ENCODE measurements at places on chromosomes 3 and 15.

- DNase-seq = no peak
These were observed 304.6 kb downstream of the NAALADL2 start for GRCh38 chr3:175163686-175164085.

GRCh38 chr3:9422712-9423424 lies 25.5 kb downstream of the SETD5 start:
- no peak for DNase-seq

GRCh38 chr3:122772827-122773226 lies 20.8 kb downstream of the HSPBAP1 start:
- DNase-seq = no peak

- no peak for DNase-seq
These were observed 6.5 kb downstream of the RRP9 start for GRCh38 chr3:51934991-51935885.

GRCh38 chr15:29822684-29823459 lies 604 bp upstream of the TJP1 start:
- DNase-seq = no peak

GRCh38 chr3:43406643-43407023 lies 120.3 kb downstream of the SNRK start:
- no peak for DNase-seq

- no peak for DNase-seq
These were observed 16.5 kb downstream of the SEMA3G start for GRCh38 chr3:52428151-52429005.

DNA sequence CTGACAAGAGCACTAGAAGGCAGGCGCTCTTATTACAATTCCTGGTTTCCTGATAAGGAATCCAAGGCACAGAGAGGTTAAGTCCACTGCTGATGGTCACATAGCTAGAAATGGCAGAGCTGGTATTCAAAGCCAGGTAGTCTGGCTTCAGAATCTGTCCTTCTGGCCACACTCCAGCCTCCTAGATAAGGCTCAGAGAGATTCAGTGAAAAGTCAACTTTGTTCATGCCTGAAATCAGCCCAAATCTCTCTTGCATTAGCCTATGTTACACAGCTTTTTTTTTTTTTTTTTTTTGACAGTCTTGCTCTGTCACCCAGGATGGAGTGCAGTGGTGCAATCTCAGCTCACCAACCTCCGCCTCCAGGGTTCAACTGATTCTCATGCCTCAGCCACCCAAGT lies 21.1 kb upstream of the CMTM8 start:
- no peak for DNase-seq

DNA sequence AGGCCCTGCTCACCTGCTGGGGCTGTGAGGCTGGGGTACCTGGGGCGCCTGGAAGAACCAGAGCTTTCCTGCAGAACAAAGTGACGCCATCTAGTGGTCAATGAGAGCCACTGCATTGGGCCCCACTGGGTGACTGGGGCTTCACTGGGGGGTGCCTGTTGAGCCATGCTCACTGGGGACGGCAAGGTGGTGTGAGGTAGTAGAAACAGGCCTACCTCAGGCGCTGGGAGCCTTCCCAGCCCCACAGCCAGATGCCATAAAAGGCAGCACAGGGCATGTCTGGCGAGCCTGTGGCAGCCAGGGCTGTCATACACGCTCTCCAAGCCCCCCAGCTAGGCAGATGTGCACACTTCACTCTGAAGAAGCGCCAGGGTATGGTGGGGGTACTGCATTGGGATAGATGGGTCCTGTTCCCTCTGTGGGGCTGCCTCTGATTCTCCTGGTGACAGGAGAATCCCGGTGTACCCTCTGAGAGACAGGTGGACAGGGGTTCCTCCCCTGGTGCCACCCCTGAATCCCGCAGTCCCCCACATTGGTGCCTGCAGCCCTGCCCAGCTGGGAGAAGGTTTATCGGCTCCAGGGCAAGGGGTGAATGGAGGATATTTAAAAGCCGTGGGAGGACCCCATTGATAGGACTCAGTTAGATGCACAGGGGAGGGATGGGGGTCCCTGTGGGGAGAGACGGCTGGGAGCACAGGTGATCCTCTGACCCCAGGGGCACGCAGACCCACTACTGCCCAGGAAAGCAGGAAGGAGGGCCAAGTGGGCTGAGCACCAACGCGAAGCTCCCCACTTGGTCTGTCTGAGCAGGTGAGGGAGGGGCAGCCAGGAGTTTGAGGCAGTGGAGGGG lies 178.8 kb downstream of the NSMCE3 start:
- no peak for DNase-seq

- no peak for DNase-seq
These were observed 58.4 kb upstream of the ATP2C1 start for GRCh38 chr3:130835483-130835882.

DNA sequence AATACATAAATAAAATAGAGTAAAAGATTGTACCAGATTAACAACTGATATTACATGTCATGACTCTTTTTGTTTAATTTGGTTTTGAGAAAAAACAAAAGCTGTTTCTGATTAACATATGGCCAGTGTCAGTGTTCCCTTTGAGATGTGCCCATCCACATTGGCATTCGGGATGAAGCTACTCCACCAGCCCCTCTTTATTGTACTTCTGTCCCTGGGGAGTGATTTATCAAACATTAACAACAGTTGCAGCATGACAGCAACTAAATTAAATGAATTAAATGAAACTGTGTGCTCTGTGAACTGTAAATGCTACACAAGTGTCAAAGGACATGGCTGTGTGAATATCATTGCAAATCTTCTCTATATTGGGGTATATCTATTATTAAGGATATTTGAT lies 25.9 kb upstream of the MTMR10 start:
- DNase-seq = no peak

DNA sequence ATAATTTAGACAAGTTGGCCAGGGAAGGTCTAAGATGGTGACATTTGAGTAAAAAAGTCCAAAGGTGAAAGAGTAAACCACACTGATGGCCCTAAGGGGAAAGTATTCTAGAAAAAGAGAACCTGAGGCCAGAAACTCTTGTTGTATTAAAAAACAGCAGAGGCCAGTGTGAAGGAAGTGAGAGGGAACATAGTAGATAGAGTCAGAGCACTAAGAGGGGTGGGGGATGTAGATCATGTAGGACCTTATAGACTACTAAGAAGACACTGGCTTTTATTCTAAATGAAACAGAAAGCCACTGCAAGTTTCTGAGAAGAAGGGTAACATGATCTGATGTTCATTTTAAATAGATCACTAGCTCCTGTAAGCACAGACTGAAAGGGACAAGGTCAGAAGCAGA lies 14.5 kb downstream of the POLQ start:
- no peak for DNase-seq

GRCh38 chr15:82030176-82030575 lies 15.6 kb downstream of the MEX3B start:
- DNase-seq = no peak

DNA sequence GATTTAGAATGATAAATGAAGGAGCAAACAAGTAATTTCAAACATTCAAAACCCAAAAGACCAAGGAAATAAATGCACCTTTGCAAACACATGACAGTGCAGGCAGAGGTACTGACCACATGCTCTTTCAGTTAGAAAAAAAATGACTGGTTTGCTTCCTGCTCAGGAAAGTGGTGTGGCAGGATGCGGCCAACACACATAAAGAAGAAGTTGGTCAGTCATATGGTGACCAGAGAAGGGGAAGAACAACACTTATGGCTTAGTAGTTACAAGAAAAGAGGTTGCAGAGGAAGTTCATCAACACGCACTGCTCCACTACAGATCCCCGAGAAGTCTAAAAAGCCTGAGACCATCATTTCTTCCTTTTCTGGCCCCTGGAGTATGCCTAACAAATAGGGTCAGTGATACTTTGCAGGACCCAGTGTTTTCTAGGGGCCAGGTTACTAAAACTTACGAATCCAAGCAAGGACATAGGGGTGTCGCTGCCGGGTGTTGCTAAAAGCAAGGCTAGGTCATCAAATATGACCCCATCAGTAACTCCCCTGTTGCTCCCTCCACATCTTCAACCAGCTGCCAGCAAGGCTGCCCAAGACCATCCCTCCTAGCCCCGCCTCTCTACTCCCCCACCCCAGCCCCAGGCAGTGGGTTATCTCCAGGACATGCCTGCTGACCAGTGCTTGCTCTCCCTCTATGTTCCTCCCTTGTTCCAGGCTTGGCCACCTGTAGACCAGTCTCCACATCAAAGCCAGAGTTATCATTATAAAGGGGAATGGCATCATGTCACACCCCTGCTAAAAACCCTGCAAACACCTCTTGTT lies 11.2 kb downstream of the ATP8B4 start:
- no peak for DNase-seq

DNA sequence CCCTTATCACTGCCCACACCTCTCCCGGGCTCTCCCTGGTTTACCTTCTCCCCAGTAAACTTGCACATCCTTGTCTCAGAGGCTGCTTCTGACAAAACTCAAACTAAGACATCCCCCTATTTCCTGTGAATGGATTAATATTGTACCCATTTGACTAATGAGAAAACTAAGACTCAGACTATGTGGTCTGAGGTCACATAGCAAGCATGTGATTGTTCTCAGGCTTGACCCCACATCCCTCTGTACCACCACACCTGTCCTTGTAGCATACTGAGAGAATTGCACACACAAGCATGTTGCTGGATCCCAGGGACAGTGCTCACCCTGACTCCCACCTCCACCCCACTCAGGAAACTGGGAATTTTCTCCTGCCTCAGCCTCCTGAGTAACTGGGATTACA lies 90.7 kb upstream of the HES1 start:
- no peak for DNase-seq

DNA sequence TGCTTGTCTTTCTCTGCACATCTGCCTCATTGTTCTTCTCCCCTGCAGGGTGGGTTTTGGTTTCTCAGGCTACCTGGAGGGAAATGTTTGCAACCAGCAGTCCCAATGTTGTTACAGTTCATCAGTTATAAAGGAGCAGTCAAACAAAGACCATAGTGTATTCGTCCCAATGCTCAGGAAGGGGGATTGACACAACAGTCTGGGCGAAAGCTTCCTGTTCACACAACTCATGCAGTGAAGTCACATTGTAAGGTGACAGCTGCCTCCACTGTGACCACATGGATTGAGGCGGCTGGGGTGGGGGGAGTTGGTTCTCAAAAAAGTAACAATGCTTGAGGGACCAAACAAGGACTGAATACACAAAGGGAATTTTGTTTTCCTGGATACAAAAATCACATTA lies 28.8 kb upstream of the TF start:
- no peak for DNase-seq

- DNase-seq = no peak
These were observed 32.1 kb downstream of the TFDP2 start for GRCh38 chr3:142117056-142117851.

GRCh38 chr3:117045143-117045542 lies 335.6 kb downstream of the TUSC7 start:
- no peak for DNase-seq

- DNase-seq = no peak
These were observed 7.4 kb downstream of the ARRDC4 start for GRCh38 chr15:97967881-97968280.

DNA sequence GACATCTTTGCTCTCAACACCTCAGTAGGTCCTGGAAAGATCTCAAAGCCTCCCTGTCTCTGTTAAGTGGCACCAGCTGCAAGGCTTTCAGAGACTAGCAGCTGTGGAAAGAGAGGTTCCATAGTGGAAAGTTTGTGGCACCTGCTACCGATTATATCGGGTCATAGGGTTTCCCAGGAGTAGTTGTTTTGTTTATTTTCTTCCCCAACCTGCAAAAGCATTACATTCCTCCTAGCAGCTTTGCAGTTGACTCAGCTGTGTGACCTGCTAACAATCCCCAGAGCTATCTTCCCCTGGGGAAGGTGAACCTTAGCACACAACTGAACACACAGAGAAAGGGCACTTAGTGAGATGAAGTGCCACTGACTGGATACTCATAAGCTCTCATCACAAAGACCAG lies 598.9 kb upstream of the GRM7 start:
- DNase-seq = no peak

DNA sequence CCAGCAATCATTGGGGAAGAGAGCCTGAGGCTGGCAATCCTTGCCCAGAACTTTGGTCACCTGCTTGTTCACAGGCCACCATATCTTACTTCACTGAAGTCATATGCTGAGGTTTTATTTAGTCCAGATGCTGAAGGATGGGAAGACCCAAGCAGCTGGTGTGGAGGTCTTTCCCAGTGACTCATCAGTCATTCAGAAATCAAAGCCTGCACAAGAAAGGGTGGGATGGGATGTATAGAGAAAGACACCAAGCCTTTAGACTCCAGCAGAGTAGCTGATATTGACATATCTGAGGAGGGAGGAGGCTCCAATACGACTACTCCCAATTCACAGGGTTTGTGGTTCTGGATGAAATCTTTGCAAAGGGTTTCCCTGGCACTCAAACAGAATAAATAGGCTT lies 13.0 kb upstream of the PHLDB2 start:
- no peak for DNase-seq

DNA sequence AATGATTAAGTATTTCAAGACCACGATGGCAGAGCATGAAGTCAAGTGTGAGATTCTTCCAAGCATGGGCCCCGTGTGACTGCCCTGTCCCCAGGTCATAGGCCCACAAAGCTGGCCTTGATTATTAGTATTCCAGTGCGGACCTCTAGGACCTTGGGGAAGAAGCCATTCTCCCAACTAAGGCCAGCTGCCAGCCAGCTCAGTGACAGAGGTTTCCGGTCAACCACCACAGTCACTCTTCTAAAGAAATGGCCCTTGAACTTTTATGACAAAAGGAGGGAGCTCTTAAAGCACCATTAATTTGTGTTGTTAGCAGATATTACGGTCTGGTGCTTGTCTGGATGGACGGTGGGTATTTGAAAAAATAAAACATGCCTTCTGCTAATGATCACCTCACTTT lies 28.0 kb downstream of the FAM3D start:
- no peak for DNase-seq

- no peak for DNase-seq
These were observed 107.0 kb downstream of the IQSEC1 start for GRCh38 chr3:12965999-12966846.

DNA sequence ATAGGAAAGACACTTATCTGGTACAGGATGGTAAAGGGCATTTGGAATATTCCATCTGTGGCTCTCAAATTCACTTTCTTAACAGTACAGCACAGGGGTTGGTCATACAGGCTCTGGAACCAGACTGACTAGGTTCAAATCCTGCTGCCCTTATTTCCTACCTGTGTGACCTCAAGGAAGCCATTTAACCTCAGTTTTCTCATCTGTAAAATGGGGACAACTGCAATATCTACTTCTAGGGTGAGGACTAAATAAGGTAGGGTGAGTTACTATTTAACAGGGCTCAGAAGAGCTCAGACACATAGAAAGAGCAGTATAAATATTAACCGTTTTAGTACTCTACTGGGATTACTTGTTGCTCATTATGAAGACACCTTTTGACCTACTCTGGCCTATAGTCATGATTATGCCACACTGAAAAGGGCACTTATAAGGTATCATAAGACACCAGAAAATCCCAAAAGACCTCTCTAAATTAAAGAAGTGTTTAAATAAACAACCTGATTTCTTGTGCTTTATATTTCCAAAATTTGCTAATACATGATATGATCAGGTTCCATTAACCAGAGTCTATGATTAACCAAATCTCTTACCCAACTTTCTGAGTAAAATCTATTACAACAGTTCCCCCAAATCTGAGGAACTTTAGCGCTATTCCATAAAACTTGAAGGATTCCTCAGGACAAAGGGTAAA lies 6.5 kb downstream of the RFTN1 start:
- no peak for DNase-seq

- no peak for DNase-seq
These were observed 27.3 kb downstream of the CYP11A1 start for GRCh38 chr15:74340150-74340549.
